ENCODE measurements at places on chromosomes 16 and 17.

- H3K4me1 ChIP-seq, result peaks cover 42% of the 10 kb centered on the region
- peak; percentile 68 for DNase-seq
- H3K36me3 ChIP-seq, result no peaks in the 10 kb centered on the region
- H3K27ac ChIP-seq, result no peak overlapping the region
- H3K27me3 ChIP-seq, result no peaks in the 10 kb centered on the region
These were observed 1.6 kb downstream of the MRM1 start for GRCh38 chr17:36602924-36603384.

GRCh38 chr17:63437287-63438091 is 8.6 kb downstream of the CYB561 start:
- H3K27me3 ChIP-seq, result no peaks in the 10 kb centered on the region
- peaks cover 48% of the 10 kb centered on the region for H3K4me1 ChIP-seq
- no peak for DNase-seq
- no peak overlapping the region for H3K27ac ChIP-seq

GRCh38 chr17:8210761-8211458 is 535 bp upstream of the AURKB start:
- H3K27me3 ChIP-seq, result no peaks in the 10 kb centered on the region
- H3K4me1 ChIP-seq, result peaks cover 7% of the 10 kb centered on the region
- peak overlapping the region; percentile 83 for H3K27ac ChIP-seq
- H3K36me3 ChIP-seq, result no peaks in the 10 kb centered on the region

GRCh38 chr17:77507111-77507885 is 366.5 kb downstream of the SEC14L1 start:
- no peaks in the 10 kb centered on the region for H3K36me3 ChIP-seq
- no peak overlapping the region for H3K4me3 ChIP-seq
- no peaks in the 10 kb centered on the region for H3K4me1 ChIP-seq
- no peak overlapping the region for H3K27ac ChIP-seq

GRCh38 chr17:81484195-81484979 is 28.2 kb downstream of the ACTG1 start:
- peaks cover 20% of the 10 kb centered on the region for H3K4me1 ChIP-seq
- no peaks in the 10 kb centered on the region for H3K36me3 ChIP-seq
